AG04449 (cell line): ENCODE measurements at places on chromosomes 4 and X.

- DNase-seq, result no peak
Measured at GRCh38 chrX:139949703-139950102, 15.6 kb downstream of the CXorf66 start.

DNA sequence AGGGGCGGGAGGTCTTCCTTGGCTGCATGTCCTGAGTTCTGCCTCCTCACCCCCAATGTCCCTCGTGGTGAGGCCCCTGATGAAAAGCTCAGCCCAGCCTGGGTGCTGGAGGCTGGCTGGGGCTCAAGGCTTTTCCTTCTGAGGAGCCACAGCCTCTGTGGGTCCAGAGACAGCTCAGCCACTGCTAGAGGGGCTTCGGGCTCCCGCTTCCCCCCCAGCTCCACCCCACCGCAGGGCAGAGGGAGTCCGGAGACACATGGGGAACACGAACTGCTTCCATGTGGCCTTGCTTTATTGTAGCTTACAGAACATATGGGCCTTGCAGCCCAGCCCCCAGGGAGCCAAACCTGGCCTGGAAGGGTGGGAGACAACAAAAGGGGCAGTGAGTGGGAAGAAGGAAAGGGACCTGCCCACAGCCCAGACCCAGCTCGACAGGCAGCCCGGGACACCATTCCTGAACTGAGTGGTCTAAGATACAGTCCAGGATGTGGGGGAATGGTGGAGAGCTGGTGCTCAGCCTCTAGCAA is 89.9 kb upstream of the NKX1-1 start:
- DNase-seq, result no peak

GRCh38 chr4:100147198-100147597 is 43.1 kb downstream of the DDIT4L start:
- DNase-seq, result no peak

DNA sequence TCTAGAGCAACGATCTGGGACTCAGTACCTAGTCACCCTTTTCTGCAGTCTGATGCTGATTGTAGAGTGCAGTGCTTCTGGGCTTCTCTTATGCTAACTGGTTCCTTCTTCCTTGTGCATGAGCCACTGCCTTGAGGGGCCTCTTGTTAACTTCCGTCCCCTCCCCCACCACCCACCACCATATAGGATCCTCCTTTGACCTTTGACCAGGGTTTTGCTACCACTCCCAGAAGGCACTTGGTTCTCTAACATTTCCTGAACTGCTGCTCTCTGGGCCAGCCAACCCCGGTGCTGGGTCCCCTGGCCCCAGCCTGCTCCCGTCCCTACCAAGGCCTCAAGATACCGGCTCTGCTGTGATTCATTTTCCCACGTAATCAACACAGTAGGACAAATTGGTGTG is 104.6 kb upstream of the KLF3 start:
- no peak for DNase-seq
